Stimulated activated memory B cell treated with anti-CD40 and anti-IgM and Interleukin-4, amounts not matched to agents 10 μg/mL and 1 μg/mL and 100 μg/mL, for 72 hours (primary cell): ENCODE measurements at places on chromosomes 1 and 21.

DNA sequence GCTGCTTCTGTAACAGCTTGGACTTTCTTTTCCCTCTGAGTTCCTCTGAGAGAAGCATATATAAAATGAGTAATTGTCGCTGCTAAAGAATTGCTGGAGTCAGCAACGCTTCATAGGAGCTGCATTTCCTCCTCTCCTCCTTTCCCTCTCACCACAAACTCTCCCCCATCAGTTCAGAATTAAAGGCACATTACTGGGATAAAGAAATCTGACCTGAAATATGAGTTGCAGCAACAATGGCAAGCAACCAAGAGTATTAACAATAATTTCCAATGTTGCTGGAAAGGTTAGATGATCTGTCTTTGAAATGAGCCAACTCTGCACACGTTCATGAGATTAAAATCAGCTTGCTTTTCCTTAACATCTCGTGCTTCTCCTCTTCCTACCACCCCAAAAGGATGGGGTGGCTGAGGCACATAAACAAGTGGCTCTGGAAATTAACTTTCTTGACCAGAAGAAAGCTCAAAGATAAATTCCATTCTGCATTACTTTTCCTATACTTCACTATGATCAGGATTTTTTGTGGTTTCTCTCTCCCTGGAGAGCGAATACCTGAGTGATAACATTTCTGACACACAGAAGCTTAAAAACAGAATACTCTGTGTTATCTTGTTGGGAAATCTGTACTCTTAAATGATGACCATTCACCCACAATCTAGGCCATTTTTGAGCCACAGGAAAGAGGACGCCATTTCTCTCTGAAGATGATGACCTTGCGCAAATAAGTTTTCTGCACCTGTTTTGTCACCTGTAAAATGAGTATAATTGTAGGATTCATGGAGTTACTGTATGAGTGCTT is 90.2 kb downstream of the TGFBR3 start:
- H3K4me1 ChIP-seq = no peaks in the 10 kb centered on the region
- no peak overlapping the region for H3K27ac ChIP-seq
- H3K36me3 ChIP-seq = no peaks in the 10 kb centered on the region
- H3K4me3 ChIP-seq = no peak overlapping the region

DNA sequence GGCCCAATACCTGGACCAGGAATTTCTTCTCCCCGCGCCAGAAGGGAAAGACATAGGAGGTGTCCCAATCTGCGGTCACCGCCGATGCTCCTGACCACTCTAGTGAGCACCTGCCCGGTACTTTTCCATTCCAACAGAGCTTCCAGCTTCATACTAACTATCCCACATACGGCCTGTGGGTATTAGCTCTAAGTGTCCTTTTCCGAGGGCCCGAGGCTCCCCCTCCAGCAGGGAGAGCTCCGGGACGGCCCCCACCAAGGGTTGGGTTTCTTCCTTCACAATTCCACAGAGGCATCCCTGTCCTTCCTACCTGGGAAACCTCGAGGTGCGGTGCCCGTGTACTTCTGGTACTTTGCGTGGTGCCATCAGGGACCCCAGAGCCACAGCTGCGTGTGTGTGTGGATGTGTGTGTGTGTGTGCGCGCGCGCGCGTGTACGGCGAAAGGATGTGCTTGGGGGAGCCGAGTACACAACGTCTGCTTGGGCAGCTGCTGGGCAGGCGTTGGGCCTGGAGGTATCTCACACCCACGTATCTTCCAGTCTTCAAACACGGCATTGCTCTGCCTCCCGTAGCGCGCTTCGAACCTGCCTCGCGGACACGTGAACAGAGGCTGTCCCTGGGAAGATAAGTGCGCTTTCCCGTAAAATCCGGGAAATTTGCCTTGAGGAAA is 2.4 kb upstream of the SIM2 start:
- H3K36me3 ChIP-seq = no peaks in the 10 kb centered on the region
- no peak overlapping the region for H3K4me3 ChIP-seq
- H3K4me1 ChIP-seq = peaks cover 11% of the 10 kb centered on the region
- no peak for ATAC-seq
- H3K27ac ChIP-seq = no peak overlapping the region
- H3K27me3 ChIP-seq = peaks cover 93% of the 10 kb centered on the region

DNA sequence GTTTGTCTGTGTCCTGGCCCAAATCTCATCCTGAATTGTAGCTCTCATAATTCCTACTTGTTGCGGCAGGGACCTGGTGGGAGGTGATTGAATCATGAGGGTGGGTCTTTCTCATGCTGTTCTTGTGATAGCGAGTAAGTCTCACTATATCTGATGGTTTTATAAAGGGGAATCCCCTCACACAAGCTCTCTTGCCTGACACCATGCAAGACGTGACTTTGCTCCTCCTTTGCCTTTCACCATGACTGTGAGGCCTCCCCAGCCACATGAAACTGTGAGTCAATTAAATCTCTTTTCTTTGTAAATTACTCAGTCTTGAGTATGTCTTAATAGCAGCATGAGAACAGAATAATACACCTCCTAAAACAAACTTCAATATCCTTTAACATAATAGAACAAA is 1065.6 kb downstream of the PLA2G4A start:
- no peaks in the 10 kb centered on the region for H3K4me1 ChIP-seq
- no peaks in the 10 kb centered on the region for H3K27me3 ChIP-seq
- no peak overlapping the region for H3K4me3 ChIP-seq
- H3K36me3 ChIP-seq = no peaks in the 10 kb centered on the region

GRCh38 chr1:152367436-152367835 is 7.6 kb upstream of the FLG2 start:
- H3K27ac ChIP-seq = no peak overlapping the region
- no peak for ATAC-seq
- H3K36me3 ChIP-seq = peaks cover 6% of the 10 kb centered on the region

DNA sequence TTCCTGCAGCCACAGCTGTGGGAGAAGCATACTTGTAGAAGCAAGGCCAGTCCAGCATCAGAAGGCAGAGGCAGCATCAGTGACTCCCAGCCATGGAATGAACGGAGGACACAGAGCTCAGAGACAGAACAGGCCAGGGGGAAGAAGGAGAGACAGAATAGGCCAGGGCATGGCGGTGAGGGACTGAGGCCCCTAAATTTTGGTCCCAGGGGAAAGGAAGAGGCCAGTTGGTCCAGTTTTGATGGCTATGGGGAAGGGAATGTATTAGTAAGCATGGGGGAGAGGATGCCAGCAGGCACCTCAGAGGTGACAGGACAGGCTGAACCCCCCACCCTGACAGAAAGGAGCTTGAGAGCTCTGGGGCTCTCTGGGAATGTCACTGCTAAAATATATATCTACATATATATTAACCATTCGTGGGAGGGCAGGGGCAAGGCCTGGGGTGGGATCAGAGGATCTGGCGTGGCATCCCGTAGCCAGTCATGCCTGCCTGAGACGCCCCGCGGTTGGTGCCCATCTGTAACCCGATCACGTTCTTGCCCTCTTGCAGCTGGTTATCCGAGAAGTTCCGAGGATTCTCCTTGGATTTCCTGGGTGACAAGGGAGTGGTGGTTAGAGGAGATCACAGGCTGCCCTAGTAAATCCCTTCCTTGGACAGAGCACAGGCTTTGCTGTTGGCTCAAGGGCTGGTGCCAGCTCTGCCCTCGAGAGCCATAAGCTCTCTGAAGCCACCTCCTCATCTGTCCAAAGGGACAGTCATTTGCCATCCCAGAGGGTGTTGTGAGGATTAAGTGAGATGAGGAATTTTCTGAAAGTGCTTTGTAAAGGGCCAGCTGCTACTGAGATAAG is 6.7 kb downstream of the TAGLN2 start:
- H3K4me1 ChIP-seq = peaks cover 82% of the 10 kb centered on the region
- H3K27me3 ChIP-seq = no peaks in the 10 kb centered on the region
- H3K4me3 ChIP-seq = no peak overlapping the region

- H3K27ac ChIP-seq = no peak overlapping the region
- H3K4me3 ChIP-seq = no peak overlapping the region
- no peaks in the 10 kb centered on the region for H3K36me3 ChIP-seq
- H3K27me3 ChIP-seq = no peaks in the 10 kb centered on the region
- peaks cover 33% of the 10 kb centered on the region for H3K4me1 ChIP-seq
Observed at GRCh38 chr1:200288226-200288625, 121.6 kb downstream of the ZNF281 start.

DNA sequence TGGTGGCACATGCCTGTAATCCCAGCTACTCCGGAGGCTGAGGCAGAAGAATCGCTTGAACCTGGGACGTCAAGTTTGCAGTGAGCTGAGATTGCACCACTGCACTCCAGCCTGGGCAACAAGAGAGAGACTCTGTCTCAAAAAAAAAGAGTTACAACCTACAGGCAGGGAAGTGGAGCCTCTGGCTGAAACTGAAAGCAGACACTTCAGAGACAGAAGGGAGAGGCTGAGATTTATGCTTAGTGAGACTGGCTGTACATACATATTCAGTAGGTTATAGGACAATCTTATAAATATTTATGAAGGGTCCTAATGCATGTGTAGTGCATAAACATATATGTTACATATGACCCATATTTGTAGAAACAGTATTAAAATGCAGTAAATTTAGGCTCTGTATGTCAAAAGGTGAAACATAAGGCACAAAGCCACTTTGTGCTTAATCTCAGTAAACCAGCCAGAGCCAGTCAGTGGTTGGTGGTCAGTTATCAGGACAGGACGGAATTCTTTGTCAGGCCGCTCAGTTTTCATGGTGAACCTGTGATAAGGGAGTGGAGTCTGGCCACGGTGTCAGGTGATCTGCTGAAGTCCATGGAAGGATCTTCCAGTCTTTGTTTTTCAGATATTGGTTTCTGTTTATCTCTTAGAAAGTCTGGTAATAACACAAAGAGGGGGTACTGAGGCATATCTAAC is 13.7 kb downstream of the RHEX start:
- ATAC-seq = peak; percentile 84
- H3K36me3 ChIP-seq = peaks cover 33% of the 10 kb centered on the region
- H3K27me3 ChIP-seq = no peaks in the 10 kb centered on the region
- peaks cover 49% of the 10 kb centered on the region for H3K4me1 ChIP-seq
- peak overlapping the region; percentile 50 for H3K4me3 ChIP-seq
- H3K27ac ChIP-seq = peak overlapping the region; percentile 93

GRCh38 chr1:153880962-153881361 is 41.8 kb downstream of the GATAD2B start:
- H3K27me3 ChIP-seq = no peaks in the 10 kb centered on the region
- ATAC-seq = no peak
- peaks cover 27% of the 10 kb centered on the region for H3K4me1 ChIP-seq
- H3K27ac ChIP-seq = no peak overlapping the region

- H3K4me1 ChIP-seq = no peaks in the 10 kb centered on the region
- H3K36me3 ChIP-seq = no peaks in the 10 kb centered on the region
- no peak overlapping the region for H3K27ac ChIP-seq
- no peak overlapping the region for H3K4me3 ChIP-seq
- no peaks in the 10 kb centered on the region for H3K27me3 ChIP-seq
Observed at GRCh38 chr21:21997390-21998333, 999.5 kb downstream of the NCAM2 start.
